Activated gamma-delta T cell (primary cell): ENCODE measurements at places on chromosomes 13 and 19.

DNA sequence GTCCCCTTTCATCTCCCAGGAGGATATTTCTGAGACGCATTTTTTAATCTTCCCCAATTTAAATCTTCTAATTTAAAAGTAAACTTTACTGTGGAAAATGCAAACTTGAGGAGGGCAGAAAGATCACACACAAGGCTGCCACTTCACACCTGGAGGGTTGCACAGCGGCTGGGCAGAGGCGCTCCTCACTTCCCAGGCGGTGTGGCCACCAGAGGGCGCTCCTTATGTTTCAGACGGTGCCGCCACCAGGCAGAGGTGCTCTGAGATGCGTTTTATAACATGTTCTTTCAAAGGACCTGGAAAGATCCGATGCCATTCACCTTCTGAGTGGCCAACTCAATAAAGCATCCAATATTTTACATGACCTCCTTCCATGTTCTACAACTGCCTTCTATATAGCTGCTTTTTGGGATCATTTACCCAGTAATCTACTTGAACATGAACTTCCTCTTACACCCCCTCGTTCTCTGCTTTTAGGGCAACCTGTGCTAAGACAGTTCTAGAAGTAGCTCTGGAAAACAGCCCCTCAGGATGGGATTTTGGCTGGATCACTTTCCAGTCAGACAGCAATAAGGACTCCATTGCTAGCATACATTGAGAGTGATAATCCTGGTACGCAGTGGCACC is 14.8 kb upstream of the MTUS2 start:
- DNase-seq: no peak

GRCh38 chr19:47188507-47189033 is 42.4 kb downstream of the BBC3 start:
- no peak for DNase-seq

DNA sequence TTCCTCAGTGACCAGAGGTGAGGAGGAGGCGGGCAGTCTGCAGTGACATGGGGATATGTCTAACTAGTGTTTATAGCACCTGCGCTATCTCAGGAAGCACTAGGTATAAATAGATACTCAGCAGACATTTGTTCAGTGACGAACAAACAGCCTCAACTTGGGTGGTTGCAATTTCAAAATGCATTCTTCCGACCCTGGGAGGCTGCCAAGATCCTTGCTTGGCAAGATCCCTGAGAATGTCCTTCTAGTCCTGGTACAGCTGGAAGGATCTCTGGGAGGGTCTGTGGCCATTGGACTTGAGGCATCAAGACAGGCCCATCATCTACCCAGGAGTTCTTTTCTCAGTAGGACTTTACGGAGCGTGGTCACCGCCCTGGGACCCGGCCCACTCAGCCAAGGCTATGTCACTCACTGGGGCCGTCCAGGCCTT is 299.5 kb downstream of the ZNF536 start:
- DNase-seq: no peak

DNA sequence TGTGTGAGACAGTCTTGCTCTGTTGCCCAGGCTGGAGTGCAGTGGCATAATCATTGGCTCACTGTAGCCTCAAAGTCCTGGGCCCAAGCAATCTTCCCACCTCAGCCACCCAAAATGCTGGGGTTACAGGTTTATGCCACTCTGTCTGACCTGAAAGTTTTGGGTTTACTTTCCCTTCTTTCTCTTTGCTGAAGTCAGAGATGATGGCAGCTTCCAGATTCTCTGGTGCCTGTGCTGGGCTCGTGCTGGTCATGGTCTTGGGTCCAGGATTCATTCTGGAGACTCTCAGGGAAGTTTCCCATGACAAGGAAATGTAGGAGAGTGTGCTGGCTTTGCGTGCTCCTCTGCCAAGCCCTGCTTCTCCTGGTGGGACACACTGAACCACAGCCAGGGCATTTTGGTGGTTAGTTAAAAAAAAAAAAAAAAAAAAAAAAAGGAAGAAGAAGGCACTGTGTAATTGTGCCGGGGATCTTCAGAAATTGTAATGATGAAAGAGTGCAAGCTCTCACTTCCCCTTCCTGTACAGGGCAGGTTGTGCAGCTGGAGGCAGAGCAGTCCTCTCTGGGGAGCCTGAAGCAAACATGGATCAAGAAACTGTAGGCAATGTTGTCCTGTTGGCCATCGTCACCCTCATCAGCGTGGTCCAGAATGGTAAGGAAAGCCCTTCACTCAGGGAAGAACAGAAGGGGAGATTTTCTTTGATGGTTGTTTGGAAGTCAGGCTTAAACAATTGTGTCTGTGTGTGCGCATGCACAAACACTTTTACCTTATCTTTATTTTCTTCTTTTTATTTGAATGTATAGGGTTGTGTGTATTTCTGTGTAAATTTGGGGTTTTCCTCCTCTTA is at the start of gene ALOX5AP:
ALOX5AP (plus strand) TSS at position 519 of the 847 bp plus-strand sequence; CDS start at position 582, 63 bp downstream.
- no peak for DNase-seq

GRCh38 chr13:107883561-107884175 is 331.7 kb downstream of the LIG4 start:
- no peak for DNase-seq

DNA sequence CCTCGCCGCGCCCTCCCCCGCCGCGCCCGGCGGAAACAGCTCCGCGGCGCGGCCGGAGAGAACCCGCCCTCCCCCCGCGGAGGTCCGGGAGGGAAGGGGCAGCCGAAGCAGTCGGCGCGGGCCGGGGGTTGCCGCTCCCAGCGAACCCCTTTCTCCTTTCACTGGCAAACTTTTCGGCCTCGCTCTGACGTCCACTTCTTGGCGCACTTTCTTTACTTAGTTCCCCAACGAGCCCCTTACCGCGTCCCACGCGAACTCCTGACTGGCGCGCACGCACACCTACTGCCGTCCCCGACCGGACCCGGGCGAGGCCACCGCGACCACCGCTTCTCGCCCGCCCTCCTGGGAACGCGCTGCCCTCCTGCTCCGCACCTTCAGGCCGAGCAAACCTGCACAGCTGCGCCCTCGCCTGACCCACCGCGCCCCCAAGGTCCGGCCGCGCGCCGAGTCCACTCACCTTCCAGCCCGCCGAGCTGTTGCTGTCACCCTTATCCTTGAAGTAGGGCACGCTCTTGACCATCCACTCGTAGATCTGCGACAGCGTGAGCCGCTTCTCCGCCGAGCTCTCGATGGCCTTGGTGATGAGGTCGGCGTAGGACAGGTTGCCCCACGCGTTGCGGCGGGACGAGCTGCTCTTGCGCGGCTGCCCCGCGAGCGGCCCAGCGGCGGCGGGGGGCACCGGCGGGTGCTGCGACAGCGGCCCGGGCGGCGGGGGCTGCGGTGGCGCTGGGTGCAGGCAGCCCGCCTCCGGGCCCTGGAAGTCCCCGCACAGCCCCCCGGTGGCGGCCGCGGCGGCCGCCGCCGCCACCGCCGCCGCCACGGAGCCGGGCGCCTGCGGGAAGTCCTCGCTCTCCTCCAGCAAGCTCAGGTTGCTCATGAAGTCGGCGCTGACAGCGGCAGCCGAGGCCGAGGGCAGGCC is 1.1 kb downstream of the FOXO1 start:
- peak; percentile 42 for DNase-seq

DNA sequence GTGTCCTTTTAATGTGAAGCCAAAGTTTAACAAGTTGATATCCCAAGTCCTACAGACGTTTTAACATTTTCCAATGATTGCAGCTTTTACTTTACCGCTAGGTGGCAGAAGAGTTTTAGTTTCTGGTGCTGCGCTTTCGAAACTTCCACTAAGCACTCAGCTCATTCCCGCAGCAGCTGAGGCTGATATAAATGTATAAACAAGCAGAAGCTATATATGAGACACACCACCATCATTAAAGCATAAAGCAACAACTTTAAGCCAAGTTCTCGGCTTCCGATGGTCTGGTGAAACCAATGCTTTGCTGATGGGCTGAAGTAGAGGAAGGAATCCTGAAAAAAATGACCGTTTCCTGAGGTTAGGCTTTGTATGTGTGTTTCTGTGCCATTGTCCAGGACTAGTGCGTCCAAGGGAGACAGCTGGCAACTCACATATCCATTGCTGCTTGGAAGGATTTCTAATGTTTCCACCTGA is 753.9 kb downstream of the OLFM4 start:
- DNase-seq: no peak

GRCh38 chr19:51219971-51220370 is 4.9 kb upstream of the CD33 start:
- DNase-seq: no peak

DNA sequence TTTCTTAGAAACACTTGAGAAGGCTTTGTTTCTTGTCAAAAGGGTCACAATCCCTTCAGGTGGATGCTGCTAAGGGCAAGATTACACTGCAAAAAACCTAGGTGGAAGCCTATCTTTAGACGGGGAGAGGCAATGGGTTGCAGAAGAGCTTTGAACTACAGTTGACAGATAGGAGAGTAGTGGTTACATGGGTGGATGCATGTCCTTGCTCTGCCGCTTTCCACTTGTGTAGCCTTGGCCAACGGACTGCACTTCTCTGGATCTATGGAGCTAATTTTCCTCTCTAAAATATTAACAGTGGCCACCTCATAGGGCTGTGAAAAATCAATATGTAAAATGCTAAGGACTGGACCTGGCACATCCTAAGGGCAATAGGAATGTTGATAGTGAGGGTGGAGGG is 980 bp downstream of the BCKDHA start:
- no peak for DNase-seq

GRCh38 chr13:78875792-78876580 is 217.0 kb upstream of the OBI1 start:
- DNase-seq: no peak

DNA sequence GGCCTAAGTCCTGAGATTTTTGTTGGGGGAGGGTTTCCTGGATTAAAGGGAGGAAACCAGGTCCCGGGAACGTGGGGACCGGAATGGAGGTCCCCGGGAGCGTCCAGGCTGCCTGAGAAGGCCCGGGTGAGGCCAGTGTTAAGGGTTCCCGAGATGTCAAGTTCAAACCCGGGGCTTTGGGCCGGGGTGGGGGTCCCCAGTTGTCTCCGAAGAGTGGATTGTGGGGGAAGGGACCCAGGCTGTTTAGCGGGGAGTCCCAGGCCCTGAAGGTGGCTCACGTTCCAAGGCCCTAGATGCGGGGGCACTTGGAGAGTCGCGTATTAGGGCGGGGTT is 262 bp downstream of the COX7A1 start:
- no peak for DNase-seq

GRCh38 chr19:17841810-17842662 is 5.7 kb downstream of the JAK3 start:
- no peak for DNase-seq

DNA sequence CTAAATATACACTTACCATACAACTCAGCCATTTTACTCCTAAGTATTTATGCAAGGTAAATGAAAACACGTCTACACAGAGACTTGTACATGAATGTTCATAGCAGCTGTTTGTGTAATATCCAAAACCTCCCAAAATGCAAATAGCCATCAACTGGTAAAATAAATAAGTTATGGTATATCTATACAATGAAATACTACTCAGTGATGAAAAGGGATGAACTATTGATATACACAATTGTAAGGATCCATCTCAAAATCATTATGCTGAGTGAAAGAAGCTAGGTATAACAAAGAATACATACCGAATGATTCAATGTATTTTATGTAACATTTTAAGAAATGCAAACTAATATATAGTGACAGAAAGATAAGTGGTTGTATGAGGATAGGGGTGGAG is 149.8 kb upstream of the TNFSF11 start:
- DNase-seq: no peak

DNA sequence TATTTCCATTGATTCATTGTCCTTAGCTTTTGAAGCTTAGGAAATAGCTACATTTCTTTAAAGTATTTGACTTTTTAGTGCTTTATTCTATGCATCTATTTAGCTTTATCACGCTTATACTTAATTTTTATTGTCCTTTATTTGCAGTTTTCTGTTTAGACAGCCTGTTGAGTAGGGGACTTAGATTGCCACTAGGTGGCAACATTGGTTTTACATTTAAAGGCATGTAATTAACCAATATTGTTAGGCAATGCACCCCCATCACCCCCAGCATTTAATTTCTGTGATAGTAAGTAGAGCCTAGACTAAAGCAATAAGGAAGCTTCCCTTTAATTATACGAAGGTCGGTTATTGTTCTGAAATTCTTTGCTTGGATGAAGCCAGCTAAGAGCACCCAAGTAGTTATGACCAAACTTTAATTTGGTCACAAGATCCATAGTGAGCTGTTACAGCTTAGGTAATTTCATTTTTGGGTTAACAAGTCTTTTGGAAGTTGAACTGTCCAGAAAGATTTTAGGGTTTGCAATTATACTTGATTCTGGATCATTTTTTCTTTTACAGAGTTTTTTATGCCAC is 36.5 kb downstream of the B3GLCT start:
- DNase-seq: no peak

- DNase-seq: no peak
These were observed 213.9 kb upstream of the SLITRK1 start for GRCh38 chr13:84096216-84096615.

DNA sequence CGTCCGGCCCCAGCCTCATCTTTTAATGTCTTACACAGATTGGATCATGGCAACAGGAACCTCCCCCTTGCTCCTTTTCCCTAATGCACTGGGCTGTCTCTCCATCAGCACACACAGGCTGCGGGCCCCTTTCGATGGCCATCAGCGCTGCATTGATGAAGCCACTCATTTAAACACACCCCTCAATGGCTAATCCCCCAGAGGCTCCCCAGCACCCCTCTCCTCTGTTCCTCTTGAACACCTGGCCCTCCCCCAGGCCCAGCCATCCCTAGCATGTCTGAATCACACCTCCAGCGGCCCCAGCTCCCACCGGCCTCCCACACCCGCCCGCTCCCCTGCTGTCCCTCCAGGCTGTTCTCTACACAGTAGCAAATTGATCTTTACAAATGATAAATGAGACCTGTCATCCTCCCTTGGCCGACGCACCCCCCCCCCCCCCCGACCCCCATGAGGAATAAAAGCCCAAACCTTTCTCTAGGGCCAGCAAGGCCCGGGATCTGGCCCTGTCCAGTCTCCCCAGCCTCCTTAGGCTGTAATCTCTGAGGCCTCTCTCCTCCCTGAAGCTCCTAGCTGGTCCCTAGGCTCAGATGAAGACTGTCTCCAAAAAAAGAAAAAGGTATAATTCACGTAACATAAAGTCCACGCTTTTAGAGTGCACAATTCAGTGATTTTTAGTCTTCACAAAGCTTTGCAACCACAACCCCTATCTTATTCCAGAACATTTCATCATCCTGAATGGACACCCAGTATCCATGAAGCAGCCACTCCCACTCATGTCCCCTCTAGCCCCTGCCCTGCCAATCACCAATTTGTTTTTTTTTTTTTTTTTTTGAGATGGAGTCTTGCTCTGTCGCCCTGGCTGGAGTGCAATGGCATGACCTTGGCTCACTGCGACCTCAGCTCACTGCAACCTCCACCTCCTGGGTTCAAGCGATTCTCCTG is 7.4 kb downstream of the RPL28 start:
- DNase-seq: no peak

GRCh38 chr19:35853038-35853756 is 893 bp upstream of the NPHS1 start:
- no peak for DNase-seq

- DNase-seq: no peak
These were observed 163.8 kb upstream of the SOX1 start for GRCh38 chr13:111903143-111903542.
